Thymus (tissue), 14 donors: ENCODE measurements at places on chromosomes 7 and 10. TPM values are rescaled to one million over a fixed set of nuclear protein-coding genes. Genes with fewer than 3 reads are reported as not detected.

Gene ACSL5
- total RNA-seq = 13.0 TPM

Gene HGF
- 1.2 TPM for total RNA-seq

Gene TRPV5
- 0.05 TPM for total RNA-seq

Gene ENO4
- total RNA-seq = 0.14 TPM

Gene AQP1
- 18.4 TPM for total RNA-seq

Gene EVX1
- total RNA-seq = not detected

Gene RET
- total RNA-seq = 0.33 TPM

Gene AKR1C4
- total RNA-seq = not detected

DNA sequence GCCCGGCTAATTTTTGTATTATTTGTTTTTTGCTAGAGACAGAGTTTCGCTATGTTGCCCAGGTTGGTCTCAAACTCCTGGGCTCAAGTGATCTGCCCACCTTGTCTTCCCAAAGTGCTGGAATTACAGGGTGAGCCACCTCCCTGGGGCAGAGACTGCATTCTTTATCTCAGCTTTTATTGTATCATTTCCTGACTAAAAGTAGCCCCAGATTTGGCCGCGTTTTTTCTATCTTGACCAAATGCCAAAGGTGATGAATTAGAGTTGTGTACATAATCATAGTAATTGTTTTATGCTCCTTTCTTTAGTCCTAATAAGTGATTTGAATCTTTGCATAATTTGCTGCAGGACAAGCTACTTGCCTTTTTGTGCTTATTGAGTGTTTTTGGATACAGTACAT lies 3.1 kb upstream of the SMNDC1 start:
- DNase-seq = no peak

- DNase-seq = no peak
Measured at GRCh38 chr7:31058122-31058521, 6.0 kb downstream of the ADCYAP1R1 start.

DNA sequence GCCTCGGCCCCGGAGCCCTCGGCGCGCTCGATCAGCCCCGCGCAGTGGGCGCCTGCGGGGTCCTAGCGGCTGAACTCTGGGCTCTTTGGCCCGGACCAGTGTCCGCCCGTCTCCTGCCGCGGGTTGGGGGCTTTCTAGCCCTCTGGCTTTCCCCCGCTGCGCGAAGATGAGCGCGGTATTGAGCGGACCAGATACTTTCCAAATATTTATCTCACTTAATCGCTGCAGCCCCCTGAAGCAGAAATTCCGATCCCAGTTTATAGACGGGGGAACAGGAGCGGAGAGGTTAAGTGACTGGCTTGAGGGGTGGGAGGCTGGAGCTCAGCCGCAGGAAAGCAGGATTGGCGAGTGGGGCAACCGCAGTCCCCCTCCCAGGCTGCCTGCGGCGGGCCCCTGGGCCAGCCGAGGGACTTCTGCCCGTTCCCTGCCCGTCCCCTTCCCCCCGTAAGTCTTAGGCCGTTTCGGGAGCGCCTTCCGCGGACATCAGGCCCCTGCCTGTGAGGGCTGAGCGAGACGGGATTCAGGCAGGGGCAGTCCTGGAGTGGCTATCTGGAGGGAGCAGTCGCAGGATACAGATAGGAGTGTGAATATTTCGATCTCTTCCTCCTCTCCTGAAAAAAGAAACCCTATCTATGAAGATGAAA lies 565 bp downstream of the STRIP2 start:
- no peak for DNase-seq

GRCh38 chr10:127798111-127798510 lies 61.1 kb downstream of the FOXI2 start:
- no peak for DNase-seq

DNA sequence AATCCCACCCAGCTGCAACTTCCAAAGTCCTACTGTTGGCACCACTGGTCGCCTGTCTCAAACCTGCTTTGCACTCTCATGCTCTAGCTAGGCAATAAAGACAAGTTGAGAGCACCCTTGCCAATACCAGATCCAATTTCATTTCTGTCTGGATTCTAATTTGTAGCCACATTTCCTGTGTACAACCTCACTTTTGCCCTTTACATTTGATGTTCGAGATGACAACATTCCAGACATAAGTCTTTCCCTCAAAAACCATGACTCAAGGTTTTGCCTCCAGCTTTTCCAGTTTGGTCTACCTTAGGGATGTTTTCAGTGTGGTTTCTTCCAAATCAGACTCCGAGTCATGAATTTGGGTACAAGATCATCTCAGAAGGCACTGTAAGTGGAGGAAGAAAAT lies 309.0 kb downstream of the GPAM start:
- no peak for DNase-seq

DNA sequence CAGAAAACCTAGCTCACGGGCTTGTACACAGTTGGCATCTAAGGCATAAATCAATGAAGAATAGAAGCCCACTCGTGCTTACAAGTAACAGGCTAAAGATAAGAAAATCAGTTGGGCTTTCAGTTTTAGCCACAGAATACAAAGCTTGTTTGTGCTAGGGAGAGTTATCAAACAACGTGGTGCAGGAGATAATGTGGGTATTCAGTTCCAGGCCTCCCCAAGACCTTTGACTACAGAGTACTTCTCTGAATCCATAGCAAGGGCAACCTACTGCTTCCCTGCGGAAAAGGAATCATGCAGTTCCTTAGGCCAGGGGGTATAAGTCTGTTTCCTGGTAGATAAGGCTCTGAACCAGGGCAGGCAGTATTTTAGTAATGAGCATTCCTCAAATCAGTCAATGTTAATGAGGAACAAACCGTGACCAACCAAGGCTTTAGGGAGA lies 219.5 kb upstream of the CSTF2T start:
- DNase-seq = no peak

DNA sequence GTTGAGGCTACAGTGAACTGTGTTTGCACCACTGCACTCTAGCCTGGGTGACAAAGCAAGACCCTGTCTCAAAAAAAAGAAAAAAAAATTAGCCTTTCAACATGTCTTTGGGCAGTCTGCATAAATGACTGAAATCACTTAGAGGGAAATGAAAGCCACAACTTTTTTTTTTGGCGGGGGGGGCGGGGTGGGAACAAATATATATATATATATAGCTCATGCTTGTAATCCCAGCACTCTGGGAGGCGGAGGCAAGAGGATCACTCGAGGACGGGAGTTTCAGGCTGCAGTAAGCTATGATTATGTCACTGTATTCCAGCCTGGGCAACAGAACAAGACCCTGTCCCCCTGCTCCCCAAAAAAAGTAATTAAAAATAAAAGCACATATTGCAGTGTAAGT lies 23.4 kb upstream of the MICU1 start:
- no peak for DNase-seq

DNA sequence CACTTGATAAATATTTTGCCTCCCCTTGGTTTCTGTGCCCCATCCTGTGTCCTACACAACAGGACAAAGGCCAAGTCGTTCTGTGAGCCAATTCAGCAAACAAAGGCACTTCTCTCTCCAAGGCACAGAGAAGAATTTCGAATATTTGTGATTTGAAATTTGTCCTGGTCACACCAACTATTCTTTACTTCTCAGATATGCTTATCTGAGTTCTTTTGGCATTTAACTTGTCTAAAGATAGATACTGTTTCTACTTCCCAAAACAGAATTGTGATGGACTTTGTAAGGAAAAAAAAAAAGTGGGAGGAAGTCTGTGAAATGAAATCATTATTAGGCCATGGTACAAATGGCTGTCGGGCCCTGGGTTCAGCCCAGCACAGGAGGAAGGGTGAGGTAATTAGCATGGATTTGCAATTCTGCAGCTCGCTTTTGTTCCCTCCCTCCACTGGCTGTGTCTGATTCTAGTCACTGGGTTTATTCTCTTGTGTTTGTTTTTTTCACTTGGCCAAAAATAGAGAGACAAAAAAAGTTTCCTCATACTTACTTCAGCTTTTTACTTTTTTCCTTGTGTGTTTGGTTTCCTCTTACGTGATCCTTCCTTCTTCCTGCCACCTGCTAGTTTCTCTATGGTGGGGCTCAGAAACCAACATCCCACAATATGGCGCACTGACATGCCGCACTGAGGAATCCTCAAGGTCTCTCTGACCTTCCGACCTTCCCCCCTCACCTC lies 108.2 kb upstream of the MKLN1 start:
- DNase-seq = no peak

- DNase-seq = no peak
Measured at GRCh38 chr7:94414980-94415379, 20.3 kb downstream of the COL1A2 start.

DNA sequence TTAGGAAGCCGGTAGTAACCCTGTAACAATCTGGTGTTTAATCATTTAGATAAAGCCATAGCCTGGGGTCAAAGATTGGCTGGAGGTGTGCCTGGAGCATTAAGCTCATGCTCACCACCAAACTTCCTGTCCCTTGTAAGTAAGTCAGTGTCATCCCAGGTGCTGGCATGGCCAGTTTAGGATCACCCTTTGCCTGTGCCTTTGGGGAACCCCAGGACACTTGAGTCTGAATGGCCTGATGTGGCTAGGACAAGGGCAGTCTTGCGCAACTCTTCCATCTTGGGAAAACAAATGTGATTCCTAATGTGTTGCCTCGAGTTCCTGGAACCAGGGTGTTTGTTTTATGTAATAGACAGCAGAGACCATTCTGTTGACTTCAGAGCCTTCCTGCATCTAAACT lies 154.8 kb downstream of the GRK5 start:
- DNase-seq = no peak

- DNase-seq = no peak
Measured at GRCh38 chr10:114557854-114558253, 100.2 kb downstream of the ABLIM1 start.

GRCh38 chr7:46746695-46747687 lies 825.9 kb upstream of the IGFBP3 start:
- no peak for DNase-seq

GRCh38 chr10:31340343-31340742 lies 21.3 kb downstream of the ZEB1 start:
- no peak for DNase-seq

DNA sequence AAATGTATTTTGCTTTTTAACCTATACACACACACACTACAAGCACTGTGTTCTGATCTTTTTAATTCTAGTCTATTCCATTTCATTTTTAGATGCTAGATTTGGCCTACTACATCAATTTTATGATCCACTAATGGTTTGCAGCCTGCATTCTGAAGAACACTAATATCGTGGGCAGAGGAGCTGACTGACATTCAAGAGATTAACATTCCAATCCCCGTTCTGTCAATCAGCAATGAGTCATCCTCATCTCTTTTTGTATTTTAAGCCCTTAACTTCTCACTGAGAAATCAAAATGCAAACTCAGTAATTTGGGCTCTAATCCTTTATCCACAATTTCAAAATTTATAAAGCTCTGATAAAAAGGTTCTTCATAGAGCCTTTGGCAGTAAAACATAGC lies 47.1 kb upstream of the GAD2 start:
- DNase-seq = no peak

GRCh38 chr10:122998360-122998917 lies 10.2 kb downstream of the IKZF5 start:
- no peak for DNase-seq

- DNase-seq = no peak
Measured at GRCh38 chr10:72330069-72330426, 24.7 kb downstream of the DNAJB12 start.

GRCh38 chr10:75801121-75801520 lies 369.7 kb downstream of the LRMDA start:
- DNase-seq = no peak

DNA sequence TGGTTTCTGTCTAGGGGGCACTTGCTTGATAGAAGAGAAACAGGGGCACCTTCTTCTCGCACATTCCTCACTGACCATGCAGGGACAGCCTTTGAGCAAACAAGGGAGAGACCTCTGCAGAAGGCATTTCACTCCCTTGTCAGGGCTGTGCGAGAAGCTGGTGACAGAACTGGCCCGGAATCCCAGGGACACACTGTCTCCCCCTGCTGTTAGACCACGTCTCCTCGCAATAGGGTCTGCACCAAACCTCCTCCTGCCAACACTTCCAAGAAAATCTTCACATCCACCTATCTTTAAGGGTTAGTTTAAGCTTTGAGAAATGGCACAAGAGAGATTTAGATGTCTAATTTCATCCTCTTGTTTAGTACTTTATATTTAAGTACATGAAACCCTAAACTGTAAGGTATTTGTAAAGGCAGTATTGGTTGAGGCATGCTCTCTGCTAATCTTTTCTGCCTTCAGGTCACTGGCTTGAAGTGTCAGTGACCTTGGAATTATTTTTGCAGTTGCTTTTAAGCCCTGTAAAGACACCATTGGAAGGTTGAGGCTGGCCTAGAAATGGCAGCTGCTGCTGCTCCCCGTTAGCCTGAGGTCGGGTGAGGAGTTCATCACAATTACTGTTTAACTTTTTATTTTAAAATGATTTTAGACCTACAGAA lies 37.0 kb downstream of the RBM20 start:
- DNase-seq = peak; percentile 48

- no peak for DNase-seq
Measured at GRCh38 chr10:23171232-23171876, 20.8 kb upstream of the PTF1A start.

GRCh38 chr7:18018296-18019215 lies 9.1 kb downstream of the PRPS1L1 start:
- no peak for DNase-seq

GRCh38 chr10:56586461-56586891 lies 225.4 kb upstream of the ZWINT start:
- DNase-seq = no peak

GRCh38 chr10:69645296-69646184 lies 15.5 kb downstream of the FAM241B start:
- no peak for DNase-seq

DNA sequence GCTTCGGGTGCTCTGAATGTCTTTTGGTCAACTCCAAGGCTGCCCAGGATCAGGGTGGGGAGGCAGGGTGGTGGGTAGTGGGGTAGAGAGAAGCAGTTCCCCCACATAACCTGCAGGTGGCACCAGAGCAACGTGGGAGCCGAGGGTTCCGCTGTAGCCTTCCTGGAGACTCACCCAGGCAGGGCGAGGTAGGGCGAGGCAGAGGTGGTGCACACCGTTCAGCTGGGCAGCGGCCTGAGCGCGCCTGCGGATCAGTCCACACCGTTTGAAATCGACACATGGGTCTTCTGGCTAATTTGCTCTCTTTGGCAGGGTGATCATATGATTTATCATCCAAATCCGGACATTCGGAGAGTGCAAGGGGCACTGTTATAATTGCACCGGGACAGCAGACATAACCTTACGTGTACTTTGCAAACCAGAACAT lies 41.4 kb upstream of the MAP3K8 start:
- peak; percentile 80 for DNase-seq

GRCh38 chr10:42952349-42952748 lies 124.5 kb upstream of the RET start:
- no peak for DNase-seq
